CD14-positive monocyte (primary cell): ENCODE measurements at places on chromosomes 3 and 15.

DNA sequence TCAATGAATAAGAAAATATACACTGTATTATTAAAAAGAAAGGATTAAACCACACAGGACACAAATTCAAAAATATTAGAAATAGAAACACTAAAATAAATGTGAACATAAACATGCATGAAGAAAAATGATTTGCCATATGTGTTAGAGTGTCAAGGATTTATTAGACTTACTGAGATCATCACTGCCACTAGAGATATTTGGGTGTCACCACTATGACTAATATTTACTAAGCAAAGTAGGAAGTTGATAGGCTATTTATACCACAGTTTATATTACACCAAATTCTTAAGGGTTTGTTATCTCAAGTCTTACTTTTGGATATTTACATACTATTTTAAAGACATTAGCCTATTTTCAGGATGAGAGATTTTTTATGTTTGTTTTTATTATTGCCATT lies 575.0 kb upstream of the SGO1 start:
- H3K27me3 ChIP-seq: no peaks in the 10 kb centered on the region
- H3K36me3 ChIP-seq: no peaks in the 10 kb centered on the region
- no peak for DNase-seq
- H3K4me3 ChIP-seq: no peak overlapping the region
- H3K4me1 ChIP-seq: no peaks in the 10 kb centered on the region

DNA sequence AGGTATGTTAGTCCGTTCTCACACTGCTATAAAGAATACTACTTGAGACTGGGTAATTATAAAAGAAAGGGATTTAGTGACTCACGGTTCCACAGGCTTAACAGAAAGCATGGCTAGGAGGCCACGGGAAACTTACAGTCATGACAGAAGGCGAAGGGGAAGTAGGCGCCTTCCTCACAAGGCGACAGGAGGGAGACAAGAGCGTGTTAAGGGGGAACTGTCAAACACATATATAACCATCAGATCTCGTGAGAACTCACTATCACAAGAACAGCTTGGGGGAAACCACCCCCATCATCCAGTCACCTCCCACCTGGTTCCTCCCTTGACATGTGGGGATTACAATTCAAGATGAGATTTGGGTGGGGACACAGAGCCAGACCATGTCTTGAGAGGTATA lies 30.4 kb downstream of the SPRED1 start:
- DNase-seq: no peak
- no peak overlapping the region for H3K4me3 ChIP-seq
- no peaks in the 10 kb centered on the region for H3K4me1 ChIP-seq
- no peak overlapping the region for H3K27ac ChIP-seq
- no peaks in the 10 kb centered on the region for H3K36me3 ChIP-seq

GRCh38 chr15:74662064-74662860 lies 33.6 kb downstream of the EDC3 start:
- no peak overlapping the region for H3K4me3 ChIP-seq
- no peaks in the 10 kb centered on the region for H3K4me1 ChIP-seq
- no peaks in the 10 kb centered on the region for H3K36me3 ChIP-seq

GRCh38 chr3:144265542-144266100 lies 294.0 kb downstream of the DIPK2A start:
- no peaks in the 10 kb centered on the region for H3K36me3 ChIP-seq
- no peaks in the 10 kb centered on the region for H3K27me3 ChIP-seq
- no peak for DNase-seq
- no peak overlapping the region for H3K4me3 ChIP-seq
- H3K27ac ChIP-seq: no peak overlapping the region

DNA sequence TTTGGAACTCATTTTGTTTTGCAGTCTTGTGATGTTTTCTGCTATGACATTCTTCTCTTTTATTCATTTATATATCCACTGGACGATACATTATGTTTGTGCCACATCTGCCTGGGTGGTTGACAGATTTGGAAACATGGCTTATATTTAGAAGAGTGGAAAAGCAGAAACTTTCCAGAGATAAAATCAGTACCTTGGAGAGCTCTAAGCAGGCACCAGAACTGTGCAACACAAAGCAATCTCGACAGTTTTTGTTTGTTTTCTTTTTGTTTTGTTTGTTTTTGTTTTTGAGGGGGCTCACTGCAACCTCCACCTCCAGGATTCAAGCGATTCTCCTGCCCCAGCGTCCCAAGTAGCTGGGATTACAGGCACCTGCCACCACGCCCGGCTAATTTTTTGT lies 45.5 kb downstream of the SYN2 start:
- no peak for DNase-seq
- H3K4me3 ChIP-seq: no peak overlapping the region
- no peaks in the 10 kb centered on the region for H3K4me1 ChIP-seq

- no peak for DNase-seq
- H3K4me1 ChIP-seq: peaks cover 7% of the 10 kb centered on the region
- peaks cover 30% of the 10 kb centered on the region for H3K36me3 ChIP-seq
- H3K4me3 ChIP-seq: no peak overlapping the region
- H3K27me3 ChIP-seq: no peaks in the 10 kb centered on the region
Observed at GRCh38 chr15:63291507-63291906, 14.1 kb downstream of the APH1B start.

DNA sequence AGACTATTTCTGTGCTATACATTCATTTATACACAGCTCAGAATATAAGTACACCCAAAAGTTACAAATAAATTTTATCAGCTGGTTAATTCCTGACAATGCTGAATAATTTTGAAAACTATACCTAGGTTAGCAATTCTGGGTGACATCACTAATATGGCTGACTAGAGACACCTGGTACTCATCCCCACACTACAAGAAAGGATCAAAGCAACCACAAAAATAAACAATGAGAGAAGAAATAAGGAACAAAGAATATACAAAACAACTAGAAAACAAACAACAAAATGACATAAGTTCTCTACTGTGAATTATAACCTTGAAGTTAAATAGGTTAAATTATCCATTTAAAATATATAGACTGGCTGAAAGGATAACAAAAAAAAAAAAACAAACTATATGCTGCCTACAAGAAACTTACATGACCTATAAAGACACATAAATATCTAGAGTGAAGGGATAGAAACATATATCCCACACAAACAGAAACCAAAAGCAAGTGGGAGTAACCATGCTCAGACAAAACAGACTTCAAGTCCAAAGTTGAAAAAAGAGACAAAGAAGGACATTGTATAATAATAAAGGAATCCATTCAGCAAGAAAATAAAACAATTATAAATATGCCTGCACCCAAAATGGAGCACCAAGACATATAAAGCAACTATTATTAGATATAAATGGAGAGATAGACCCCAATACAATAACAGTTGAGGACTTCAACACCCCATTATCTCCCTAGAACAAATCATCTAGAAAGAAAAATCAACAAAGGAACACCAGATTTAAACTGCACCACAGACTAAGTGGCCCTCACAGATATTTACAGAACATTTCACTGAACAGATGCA lies 57.8 kb downstream of the IMPG2 start:
- H3K4me1 ChIP-seq: no peaks in the 10 kb centered on the region
- H3K27me3 ChIP-seq: no peaks in the 10 kb centered on the region
- H3K36me3 ChIP-seq: no peaks in the 10 kb centered on the region
- H3K4me3 ChIP-seq: no peak overlapping the region
- H3K27ac ChIP-seq: no peak overlapping the region
- no peak for DNase-seq

GRCh38 chr3:132662212-132662611 lies 2.1 kb downstream of the UBA5 start:
- H3K4me3 ChIP-seq: no peak overlapping the region
- no peak for DNase-seq
- peaks cover 6% of the 10 kb centered on the region for H3K36me3 ChIP-seq
- H3K27me3 ChIP-seq: no peaks in the 10 kb centered on the region

GRCh38 chr3:45123030-45123429 lies 23.1 kb downstream of the CDCP1 start:
- H3K4me3 ChIP-seq: no peak overlapping the region
- no peaks in the 10 kb centered on the region for H3K27me3 ChIP-seq
- peak; percentile 84 for DNase-seq
- H3K27ac ChIP-seq: peak overlapping the region; percentile 73
- no peaks in the 10 kb centered on the region for H3K36me3 ChIP-seq
